ENCODE measurements at places on chromosomes 6 and 20.

DNA sequence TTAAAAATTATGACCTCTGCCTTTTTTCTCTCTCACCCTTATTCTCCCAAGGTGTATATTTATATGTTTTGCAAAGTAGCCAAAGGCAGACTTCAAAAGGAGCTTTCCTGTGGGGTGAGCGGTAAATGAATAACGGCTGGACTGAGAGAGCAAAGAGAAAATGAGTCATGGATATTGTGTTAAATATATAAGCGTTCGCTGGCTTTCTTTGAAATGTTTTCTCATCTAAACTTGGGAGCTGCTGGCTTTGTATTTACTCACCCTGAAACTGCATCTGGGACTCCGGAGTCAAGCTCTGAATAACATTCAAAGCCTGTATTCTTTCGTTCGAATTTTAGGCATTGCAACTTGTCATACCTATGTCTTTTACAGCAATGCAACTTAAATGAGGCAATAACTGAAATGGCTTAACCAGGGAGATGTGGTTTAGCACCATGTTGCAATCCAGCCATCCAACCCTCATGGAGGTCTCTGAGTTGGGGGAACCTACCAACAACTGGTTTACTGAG is 32.0 kb downstream of the ATXN1 start:
- no peak for DNase-seq

DNA sequence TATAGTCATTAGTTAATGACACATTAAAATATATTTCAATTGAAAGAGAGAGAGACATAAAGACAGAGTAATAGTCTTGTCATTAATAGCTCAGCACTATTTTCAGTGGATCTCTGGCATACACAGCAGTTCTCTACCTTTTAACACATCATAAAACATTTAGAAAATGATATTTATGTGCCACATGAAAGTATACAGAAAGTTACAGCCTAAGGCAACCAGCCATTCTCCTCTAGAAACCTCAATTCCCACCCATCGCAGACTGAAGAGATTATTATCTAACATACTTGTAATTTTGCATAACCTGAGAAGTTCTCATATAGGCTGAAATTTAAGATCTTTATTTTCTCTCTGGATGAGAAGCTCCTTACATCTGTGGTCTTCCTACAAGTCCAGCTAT is 58.7 kb upstream of the FAM83B start:
- no peak for DNase-seq

- no peak for DNase-seq
Observed at GRCh38 chr6:138446821-138447220, 42.8 kb downstream of the HEBP2 start.

GRCh38 chr6:43644940-43645612 is at the start of gene RSPH9:
RSPH9 (plus strand) TSS chr6:43645036; CDS start chr6:43645099, 63 bp downstream.
- DNase-seq = no peak

DNA sequence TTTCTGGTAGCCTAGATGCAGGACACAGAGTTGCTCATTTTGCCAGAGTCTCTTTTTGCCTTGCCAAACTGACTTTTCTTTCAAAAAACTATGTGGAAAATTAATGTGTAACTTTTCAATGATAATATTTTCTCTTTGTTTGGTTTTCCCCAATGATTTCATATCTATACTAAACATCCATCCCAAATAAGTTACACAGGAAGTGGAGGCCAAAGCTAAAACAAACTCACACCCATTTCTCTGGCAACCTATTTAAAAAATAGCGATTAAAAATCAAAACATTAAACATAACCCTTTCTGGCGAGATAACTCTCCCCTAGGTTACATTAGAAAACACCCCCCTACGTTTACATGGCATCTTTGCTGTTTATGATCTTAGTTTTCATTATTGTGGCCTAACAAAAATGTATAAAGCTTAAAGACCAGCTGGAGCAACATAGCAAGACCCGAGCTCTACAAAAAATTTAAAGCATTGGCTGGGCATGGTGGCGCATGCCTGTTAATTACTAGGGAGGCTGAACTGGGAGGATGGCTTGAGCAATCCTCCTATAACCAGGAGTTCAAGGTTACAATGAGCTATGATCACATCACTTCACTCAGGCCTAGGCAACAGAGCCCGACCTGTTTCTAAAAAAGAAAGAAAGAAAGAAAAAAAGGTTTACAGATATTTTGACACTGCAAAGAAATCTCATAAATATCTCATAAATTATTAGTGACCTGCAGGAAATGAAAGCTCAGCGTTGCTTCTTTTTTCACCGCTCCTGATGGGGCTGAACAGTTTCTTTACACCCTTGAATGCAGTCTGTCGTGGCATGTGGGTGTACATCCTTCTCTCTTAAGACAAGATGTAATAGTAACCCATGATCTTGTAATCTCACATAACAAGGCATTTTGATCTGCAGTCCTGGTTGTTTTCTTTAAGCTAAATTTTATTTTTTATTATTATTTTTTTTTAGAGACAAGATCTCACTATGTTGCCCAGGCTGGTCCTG is 32.8 kb upstream of the CEP85L start:
- DNase-seq = no peak

DNA sequence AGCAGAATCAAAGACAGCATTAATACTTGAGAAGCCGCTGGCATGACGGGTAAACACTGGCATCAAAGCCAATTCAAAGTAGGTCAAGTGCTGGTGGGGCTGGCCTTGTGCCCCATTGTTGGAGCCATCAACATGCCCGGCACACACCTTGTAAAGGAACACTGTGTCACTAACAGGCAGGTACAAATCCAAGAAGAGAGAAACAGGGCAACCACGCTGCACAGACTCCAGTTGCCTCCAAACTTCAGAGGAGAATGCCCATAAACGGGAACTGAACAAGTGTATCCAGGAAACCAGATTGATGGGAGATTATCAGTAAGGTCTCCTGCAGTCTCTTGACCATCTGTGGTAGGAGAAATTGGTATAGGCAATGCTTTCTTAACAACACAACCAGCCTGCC is 127.0 kb upstream of the STXBP5 start:
- DNase-seq = peak; percentile 34

DNA sequence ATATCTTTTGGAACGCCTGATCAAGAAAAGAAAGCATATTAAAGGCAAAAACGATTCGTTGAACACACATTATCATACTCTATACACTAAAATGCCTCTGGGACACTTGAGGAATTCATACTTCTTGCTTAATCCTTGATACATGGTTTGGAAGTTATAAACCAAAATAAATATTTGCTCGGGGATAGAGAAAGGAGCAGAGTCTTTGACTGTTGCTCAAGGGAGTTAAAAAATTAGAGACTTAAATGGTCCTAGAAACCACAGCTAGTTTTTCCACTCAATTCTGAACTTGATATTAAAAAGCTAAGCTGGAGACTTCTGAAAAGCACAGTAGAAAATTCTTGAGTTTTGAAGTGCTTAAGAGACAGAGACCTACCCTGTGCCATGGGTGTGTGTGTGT is 98.9 kb downstream of the BCKDHB start:
- no peak for DNase-seq

DNA sequence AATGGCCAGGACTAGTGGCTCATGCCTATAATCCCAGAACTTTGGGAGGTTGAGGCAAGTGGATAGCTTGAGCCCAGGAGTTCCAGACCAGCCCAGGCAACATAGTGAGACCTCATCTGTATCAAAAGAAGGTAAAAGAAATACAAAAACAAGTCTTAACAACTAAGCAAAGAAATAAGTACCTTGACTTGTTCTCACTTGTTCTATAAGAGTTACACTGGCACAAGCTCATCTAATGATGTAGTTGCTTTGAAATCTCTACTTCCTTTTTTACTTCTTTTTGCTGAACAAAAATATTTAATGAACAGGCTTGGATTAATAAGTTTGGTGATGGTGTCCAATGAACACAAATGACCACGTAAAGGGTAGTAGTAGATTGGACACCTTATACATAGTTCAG is 72.2 kb downstream of the SGK1 start:
- no peak for DNase-seq

GRCh38 chr6:22891934-22892333 is 322.6 kb downstream of the HDGFL1 start:
- no peak for DNase-seq

GRCh38 chr6:111423960-111424846 is 58.8 kb downstream of the REV3L start:
- DNase-seq = peak; percentile 81

- peak; percentile 59 for DNase-seq
Observed at GRCh38 chr6:34358389-34358905, 34.0 kb downstream of the NUDT3 start.

- DNase-seq = no peak
Observed at GRCh38 chr6:52574709-52575501, 2.0 kb downstream of the TRAM2 start.

DNA sequence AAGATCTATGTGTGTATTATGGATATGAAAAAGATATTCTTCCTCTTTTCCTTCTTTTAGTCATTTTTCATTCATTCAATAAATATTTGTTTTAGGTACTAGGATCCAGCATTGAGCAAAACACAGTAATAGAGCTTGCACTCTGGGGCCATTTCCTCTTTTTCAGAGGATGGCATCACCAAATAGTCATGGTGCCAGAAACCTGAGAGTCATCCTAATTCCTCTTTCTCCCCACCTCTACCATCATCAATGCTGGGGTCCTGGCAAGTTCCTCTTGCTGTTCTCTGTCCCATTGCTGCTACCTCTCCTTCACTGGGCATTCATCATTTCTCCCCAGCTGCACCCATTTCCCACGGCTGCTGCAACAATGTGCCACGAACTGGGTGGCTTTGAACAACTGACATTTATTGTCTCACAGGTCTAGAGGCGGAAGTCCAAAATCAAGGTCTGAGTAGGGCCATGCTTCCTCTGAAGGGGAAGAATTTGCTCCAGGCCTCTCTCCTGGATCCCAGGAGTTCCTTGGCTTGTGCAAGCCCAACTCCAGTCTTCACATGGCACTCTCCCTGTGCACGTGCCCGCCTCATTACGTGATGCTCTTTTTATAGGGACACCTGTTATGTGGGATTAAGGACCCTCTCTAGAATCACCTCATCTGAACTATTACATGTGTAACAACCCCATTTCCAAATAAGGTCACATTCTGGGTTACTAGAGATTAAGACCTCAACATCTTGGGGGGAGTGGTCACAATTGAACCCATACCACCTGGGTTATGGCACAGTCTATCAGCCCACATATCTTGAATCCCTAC is 9.5 kb upstream of the IGF2R start:
- no peak for DNase-seq

- DNase-seq = peak; percentile 69
Observed at GRCh38 chr20:478949-479429, 16.7 kb upstream of the TBC1D20 start.

DNA sequence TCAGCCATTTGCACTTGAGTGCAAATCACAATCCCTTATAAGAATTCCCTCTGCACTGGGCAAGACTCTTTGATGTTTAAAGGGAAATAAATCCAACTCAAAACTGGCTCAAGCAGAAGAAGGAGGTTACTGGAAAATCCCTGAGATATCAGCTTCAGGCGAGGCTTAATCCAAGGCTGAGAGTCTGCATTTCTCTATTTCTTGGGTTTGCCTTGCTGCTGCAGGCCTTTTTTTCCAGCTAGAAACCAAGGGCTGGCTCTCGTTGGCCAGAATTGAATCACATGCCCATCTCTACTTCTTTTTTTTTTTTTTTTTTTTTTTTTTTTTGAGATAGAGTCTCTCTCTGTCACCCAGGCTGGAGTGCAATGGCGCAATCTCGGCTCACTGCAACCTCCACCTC is 11.7 kb downstream of the HCK start:
- DNase-seq = no peak

- no peak for DNase-seq
Observed at GRCh38 chr20:24935140-24935539, 13.9 kb upstream of the CST7 start.

- DNase-seq = no peak
Observed at GRCh38 chr20:13913131-13913530, 77.3 kb downstream of the SEL1L2 start.

DNA sequence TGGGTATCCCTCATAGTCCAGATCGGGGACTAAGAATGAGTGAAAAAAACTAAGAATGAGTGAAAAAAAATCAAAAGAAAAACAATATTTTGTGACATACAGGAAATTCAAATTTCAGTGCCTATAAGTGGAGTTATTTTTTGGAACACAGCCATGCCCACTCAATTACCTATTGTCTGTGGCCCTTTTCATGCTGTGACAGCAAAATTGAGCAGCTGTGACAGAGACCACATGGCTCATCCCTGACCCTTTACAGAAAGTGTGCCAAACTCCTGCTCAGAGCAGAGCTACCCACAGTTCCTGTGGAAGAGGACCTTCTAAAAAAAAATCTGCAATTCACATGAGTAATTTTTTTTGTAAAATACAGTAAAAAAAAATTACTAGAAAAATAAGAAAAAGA is 1.4 kb downstream of the NCR2 start:
- peak; percentile 14 for DNase-seq

- DNase-seq = no peak
Observed at GRCh38 chr6:113306552-113307145, 550.5 kb upstream of the MARCKS start.

Data from NCI-H2029 (cell line).